CD4-positive, alpha-beta T cell treated with Interferon gamma for 1 hour (primary cell): ENCODE measurements at places on chromosomes 5 and 9.

DNA sequence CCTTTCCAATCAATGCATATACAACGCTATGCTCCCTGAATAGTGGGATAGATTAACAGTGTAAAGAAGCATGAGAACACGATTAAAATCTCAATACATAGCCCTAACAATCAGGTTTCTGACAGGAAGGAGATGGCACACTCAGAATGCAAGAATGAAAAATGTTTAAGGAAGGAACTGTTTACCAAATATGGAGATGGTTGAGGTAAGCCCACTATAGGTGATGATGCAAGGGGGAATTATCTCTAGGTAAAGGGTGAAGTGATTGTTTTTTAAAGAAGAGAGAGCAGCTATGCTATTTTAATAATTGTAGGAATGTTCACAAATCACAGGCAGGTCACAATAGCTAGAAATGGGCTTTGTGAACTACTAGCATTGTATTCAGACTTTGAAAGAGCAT is 302.4 kb downstream of the CHSY3 start:
- DNase-seq = no peak

DNA sequence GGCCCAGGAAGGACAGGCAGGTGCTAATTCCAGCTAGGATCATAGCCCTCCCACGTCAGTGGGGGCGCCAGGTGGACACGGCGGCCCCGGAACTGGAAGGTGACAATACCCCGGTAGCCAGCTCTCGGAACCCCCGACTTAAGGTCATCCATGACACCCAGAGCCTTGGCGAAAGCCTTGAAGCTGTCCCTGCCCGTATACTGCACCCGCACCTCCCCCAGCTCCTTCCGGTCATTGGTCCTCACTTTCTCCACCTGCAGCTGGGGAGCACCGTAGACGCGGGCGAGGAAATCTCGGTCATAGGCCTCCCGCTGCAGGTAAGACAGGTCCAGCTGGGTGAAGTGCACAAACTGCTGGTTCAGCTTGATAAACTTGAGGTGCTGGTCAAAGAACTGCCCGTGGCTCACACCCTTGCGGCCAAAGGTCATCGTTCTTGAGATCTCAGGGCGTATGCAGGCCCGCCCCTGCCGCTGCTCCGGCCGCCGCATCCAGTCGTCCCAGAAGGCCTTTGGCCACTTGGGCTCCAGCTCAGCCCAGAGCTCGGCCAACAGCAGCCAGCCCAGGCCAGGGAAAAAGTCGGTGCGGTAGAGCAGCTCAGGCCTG is 10.9 kb downstream of the MGAT1 start:
- DNase-seq = no peak

GRCh38 chr9:3401221-3401954 is 124.4 kb downstream of the RFX3 start:
- DNase-seq = no peak

DNA sequence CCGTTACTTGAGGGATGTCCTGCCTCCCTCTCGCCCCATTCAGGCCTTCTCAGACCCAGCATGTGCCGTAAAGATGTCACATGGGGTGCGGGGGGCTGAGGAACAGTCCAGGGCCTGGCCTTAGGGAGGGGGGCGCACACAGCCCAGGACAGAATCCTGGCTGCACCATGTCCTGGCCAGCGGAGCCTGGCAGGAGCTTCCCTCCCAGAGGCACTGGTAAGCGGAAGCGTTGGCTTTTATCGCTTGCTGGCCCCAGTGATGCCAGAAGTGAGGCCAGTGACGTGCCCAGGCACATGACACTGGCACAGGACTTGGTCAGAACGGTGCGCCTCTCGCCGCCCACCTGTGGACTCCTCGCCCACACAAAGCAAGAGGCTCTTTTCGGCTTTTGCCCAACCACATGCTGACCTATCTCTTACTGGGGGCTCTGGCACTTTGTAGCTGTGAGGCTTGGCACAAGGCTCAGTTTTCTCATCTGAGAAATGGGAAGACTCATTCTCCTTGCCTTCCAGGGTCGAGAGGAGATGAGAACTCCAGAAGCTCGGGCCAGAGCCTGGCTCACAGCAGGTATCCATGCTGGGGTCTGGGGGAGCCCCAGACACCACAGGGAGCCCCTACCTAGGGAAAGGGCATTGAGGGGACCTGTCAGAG is 59.0 kb downstream of the LMX1B start:
- DNase-seq = no peak

GRCh38 chr5:34648039-34648839 is 7.9 kb upstream of the RAI14 start:
- DNase-seq = no peak

DNA sequence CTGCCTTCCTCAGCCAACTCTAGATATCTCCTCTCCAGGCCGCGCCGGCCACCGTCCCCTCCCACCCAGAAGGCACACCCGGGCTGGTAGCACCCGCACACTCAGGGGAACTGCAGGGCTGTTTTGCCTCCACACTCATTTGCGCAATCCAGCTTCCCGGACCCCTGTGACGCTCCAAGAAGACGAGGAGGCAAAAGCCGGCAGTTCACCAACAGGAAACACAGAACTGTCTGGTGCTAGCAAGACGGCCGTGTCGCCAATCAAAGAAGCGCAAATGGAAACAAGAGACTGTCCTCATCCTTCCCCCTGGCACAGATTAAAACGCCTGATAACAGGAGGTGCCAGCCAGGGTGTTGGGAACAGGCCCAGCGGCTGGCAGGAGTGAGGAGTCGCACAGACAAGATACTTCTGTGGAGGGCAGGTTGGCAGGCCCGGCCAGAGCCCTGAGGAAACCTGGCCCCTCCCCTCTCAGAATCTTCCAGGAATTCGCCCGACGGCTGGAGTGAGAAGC is 7.8 kb downstream of the AGPAT2 start:
- peak; percentile 47 for DNase-seq

- no peak for DNase-seq
These were observed 589.8 kb downstream of the PRELID2 start for GRCh38 chr5:145245354-145245753.

DNA sequence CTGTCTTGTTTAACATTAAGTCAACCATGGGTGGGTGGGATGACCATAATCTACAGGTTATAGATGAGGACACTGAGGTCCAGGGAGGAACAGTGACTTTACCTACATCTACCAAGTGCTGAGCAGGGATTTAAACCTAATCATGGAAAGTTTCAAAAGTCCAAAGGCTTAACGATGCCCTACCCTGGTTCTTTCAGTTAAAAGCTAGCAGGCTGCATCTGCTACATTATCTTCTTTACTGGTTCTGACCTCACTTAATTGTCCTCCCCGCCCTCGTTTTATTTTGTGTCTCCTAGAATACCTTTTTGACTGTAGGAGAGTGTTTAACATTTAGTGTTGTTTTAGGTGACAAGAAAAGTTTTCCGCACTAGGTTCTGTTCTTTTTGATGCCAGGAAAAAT is 735.2 kb downstream of the TLR4 start:
- DNase-seq = no peak

- DNase-seq = no peak
These were observed 337.1 kb upstream of the MPDZ start for GRCh38 chr9:13616491-13617035.
